Activated naive CD4-positive, alpha-beta T cell treated with anti-CD3 and anti-CD28 coated beads, Interleukin-2, amount 50 U/mL, for 72 hours (primary cell): ENCODE measurements at places on chromosomes 3 and 15. TPM values are rescaled to one million over a fixed set of nuclear protein-coding genes. Genes with fewer than 3 reads are reported as not detected.

Gene SERPINI1
- total RNA-seq, result 1.4 TPM

DNA sequence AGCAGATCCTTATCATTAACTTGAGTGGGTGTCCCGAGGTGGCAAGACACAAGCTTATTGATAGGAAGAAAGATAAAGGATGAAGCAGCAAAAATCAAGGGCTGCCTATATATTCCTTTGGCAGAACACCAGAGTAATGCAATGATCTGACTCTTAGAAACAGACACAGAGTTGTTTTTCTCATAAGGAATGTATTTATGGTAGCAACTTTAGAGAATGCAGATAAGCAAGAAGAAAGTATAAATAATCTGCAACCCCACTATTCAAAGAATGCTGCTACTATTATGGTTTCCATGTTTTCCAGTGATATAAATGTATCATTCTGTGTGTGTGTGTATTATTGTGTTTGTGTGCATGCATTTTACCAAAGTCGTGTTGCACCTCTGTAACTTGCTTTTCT is 208.3 kb downstream of the THSD4 start:
- no peak for DNase-seq

DNA sequence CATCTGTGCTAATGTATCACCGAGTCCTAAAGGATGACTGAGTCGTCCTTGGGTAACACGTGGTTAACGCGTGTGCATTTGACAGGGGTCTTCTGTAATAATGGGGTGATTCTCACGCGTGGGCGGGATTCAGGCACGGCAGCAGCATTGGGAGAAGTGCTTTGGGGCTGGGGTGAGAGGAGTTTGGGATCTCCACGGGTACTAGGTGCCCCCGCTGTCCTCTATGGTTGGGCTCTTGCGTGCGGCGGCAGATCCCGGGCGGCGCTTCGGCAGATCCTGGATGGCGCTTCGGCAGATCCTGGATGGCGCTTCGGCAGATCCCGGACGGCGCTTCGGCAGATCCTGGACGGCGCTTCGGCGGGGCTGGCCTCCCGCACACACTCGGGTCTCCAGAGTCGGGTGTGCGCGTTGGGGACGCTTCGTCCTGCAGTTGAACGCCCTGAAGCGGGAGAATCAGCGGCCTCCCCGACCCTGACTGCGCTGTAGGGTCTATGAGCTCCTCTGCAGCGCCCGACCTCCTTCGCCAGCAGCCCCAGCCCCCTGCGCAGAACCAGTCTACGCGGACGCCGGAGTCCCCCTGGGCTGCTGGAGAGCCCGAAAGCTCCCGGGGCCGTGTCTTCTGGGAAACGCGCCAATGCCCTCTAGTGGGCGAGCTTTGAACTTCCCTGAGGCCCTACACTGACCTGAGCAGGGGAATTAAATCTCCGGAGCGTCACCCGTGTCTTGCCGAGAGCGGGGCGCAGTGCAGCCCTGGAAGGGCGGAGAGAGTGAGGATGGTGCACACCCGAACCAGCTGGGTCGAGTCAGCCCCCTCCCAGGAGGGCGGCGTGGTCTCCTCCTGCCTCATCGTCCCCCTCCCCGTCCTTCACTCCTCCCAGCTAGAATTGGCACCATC is 48.1 kb upstream of the EPHB3 start:
- peak; percentile 78 for DNase-seq

- no peak for DNase-seq
Measured at GRCh38 chr15:33831646-33832045, 136.7 kb upstream of the CHRM5 start.

GRCh38 chr3:39910826-39911464 is 101.5 kb downstream of the MYRIP start:
- no peak for DNase-seq

- no peak for DNase-seq
Measured at GRCh38 chr3:161265916-161266571, 44.9 kb downstream of the NMD3 start.

Gene PLCB2
- 63.5 TPM for total RNA-seq

DNA sequence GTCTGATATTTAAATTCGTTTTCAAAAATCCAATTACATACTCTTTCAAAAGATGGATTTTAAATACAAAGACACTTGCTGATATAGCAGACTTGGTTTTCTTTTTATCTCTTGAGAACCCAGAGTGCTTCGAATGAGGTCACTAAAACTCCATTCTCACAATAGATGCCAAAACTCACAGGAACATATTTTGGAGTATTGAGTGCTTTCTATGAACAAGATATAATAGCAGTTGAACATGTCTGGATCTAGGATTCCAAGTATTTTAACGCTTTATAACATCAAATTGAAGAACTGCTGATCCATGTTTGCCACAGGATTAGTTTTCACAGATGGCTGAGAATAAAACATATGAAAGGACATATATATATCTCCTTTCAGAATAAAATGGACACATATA is 113.2 kb downstream of the SAMMSON start:
- no peak for DNase-seq

Gene SKOR1
- 0.16 TPM for total RNA-seq

DNA sequence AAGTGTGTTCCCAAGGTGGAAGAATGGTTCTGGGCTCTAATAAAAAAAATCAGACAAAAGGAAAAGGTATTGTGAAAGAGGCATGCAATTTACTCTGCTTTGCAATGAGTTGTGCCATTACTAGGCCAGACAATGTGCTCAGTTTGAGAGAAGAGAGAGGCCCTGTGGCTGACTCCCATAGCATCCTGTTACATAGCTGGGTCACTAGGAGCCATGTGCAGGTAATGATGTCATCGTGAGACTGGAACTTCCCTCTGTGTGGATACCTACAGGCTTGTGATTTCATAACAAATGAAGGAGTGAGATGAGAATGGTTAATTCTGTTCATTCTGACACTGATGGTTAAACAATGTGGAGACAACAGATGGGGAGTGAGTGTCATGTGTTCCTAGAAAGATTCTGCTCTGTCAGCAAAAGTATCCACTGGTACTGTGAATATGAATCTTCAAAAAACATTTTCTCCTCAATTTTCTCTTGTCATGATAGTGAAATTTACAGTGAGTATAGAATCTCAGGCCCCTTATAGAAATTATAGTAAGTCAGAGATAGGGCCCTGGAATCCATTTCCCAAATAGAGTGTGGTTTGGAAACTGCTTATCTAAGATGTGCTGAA is 648.7 kb upstream of the DPPA4 start:
- no peak for DNase-seq

- DNase-seq, result peak; percentile 6
Measured at GRCh38 chr3:30779686-30780287, 114.7 kb downstream of the GADL1 start.

Gene VIPR1
- 5.2 TPM for total RNA-seq

GRCh38 chr3:128078322-128078721 is 26.1 kb downstream of the SEC61A1 start:
- no peak for DNase-seq

GRCh38 chr3:108959017-108959416 is 5.3 kb upstream of the GUCA1C start:
- no peak for DNase-seq

- DNase-seq, result no peak
Measured at GRCh38 chr15:57873564-57874209, 167.2 kb downstream of the POLR2M start.

Gene POLG
- 83.7 TPM for total RNA-seq

GRCh38 chr3:14117468-14118399 is 6.9 kb downstream of the CHCHD4 start:
- DNase-seq, result no peak

- DNase-seq, result no peak
Measured at GRCh38 chr15:48177383-48177765, 721 bp downstream of the MYEF2 start.

DNA sequence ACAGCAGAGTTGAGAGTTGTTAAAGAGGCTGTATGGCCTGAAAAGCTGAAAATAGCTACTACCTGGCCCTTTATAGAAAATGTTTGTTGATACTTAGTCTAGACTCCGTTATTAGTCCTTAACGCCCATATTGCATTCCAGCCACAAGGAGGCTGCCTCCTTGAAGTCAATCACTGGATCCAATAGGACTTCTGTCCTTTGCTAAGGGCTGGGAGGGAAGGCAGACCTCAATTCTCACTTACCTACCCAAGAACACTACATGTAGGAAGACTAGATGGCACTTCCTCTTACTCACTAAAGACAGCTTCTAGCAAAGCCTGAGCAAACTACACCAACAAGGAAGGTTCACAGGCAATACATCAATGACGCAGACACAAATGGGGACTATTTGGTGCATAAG is 139.5 kb upstream of the HACD2 start:
- no peak for DNase-seq

DNA sequence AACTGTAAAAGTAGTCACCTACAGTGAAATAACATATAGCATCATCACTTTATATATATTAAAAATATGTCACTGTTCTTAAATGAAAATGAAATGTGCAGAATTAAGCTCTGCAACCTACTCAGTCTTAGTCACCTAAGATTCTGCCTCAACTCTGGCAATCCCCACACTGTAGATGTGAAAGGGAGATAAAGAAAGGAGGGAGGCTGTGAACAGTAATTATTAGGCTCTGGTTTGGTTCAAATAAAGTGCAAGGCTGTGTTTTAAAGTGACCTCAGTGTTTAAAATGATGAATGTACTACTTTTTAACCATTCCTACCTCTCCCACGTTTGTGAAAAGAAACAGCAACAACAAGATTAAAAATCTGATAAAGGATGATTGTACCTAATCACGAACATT is 72.2 kb downstream of the ATP8B4 start:
- DNase-seq, result no peak
